ENCODE measurements at places on chromosomes 11 and 22.

DNA sequence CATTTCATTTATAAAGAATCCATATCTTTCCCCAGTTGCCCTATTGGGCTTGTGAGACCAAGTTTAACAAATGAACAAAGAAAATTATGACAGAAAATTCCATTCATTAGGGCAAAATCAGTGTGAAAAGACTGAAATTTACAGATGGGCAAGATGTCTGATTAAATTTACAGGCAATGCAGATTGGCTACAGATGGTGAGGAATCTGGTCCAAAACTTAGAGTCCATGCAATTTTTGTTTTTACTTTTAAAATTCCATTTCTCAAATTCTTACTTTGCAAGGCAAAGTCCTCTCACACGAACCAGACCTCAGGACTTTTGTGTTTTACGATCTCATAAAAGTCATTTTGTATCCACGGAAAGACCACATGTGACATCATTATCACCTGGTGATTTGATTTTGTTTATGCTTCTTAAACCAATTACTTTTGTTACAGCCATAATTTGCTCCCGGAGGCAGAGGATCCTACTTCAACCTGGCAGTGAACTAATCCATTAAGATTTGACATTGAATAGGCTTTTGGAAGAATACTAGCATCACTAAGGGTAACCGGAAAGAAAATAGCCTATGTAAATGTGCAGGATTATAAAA lies 843.7 kb upstream of the CHORDC1 start:
- no peaks in the 10 kb centered on the region for H3K27me3 ChIP-seq
- H3K27ac ChIP-seq, result no peak overlapping the region
- H3K36me3 ChIP-seq, result no peaks in the 10 kb centered on the region
- H3K4me3 ChIP-seq, result no peak overlapping the region
- H3K4me1 ChIP-seq, result no peaks in the 10 kb centered on the region

- no peak overlapping the region for H3K4me3 ChIP-seq
- no peak overlapping the region for H3K27ac ChIP-seq
- H3K36me3 ChIP-seq, result no peaks in the 10 kb centered on the region
- DNase-seq, result no peak
- H3K27me3 ChIP-seq, result no peaks in the 10 kb centered on the region
- no peaks in the 10 kb centered on the region for H3K4me1 ChIP-seq
Measured at GRCh38 chr22:42430528-42431125, 1.6 kb downstream of the NFAM1 start.

GRCh38 chr22:33519974-33520903 lies 400.0 kb downstream of the LARGE1 start:
- no peaks in the 10 kb centered on the region for H3K36me3 ChIP-seq
- DNase-seq, result no peak
- no peak overlapping the region for H3K4me3 ChIP-seq
- H3K27ac ChIP-seq, result no peak overlapping the region
- no peaks in the 10 kb centered on the region for H3K27me3 ChIP-seq

GRCh38 chr22:27101288-27101687 lies 443.9 kb downstream of the MIAT start:
- no peak overlapping the region for H3K27ac ChIP-seq
- no peak overlapping the region for H3K4me3 ChIP-seq
- no peak for DNase-seq
- no peaks in the 10 kb centered on the region for H3K36me3 ChIP-seq
- H3K4me1 ChIP-seq, result peaks cover 9% of the 10 kb centered on the region

DNA sequence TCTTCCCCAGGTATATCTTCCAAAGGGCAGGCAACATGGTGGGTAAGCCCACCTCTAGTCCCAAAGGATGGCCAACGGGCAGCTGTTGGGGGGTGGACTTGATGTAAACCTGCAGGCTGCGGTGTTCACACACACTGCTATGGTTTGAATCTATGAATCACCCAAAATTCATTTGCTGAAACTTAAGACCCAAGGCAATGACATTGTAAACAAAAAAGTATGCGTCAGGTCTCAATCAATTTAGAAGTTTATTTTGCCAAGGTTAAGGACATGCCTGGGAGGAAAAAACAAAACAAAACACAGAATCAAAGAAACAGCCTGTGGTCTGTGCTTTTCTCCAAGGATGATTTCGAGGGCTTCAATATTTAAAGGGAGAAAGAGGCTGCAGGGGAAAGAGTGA lies 18.3 kb downstream of the RCN1 start:
- 0 out of 2 replicates have a peak, but pooled peaks cover 5% of the 10 kb centered on the region for H3K36me3 ChIP-seq
- no peak overlapping the region for H3K4me3 ChIP-seq
- no peaks in the 10 kb centered on the region for H3K27me3 ChIP-seq
- no peak for DNase-seq

GRCh38 chr11:96707273-96707672 lies 317.5 kb downstream of the JRKL start:
- H3K27ac ChIP-seq, result no peak overlapping the region
- DNase-seq, result no peak
- no peaks in the 10 kb centered on the region for H3K36me3 ChIP-seq
- no peak overlapping the region for H3K4me3 ChIP-seq
- H3K27me3 ChIP-seq, result no peaks in the 10 kb centered on the region
- no peaks in the 10 kb centered on the region for H3K4me1 ChIP-seq

GRCh38 chr11:8719721-8720120 lies 37.1 kb downstream of the RPL27A start:
- DNase-seq, result no peak
- 0 out of 2 replicates have a peak, but pooled peaks cover 2% of the 10 kb centered on the region for H3K36me3 ChIP-seq
- H3K27ac ChIP-seq, result no peak overlapping the region
- no peak overlapping the region for H3K4me3 ChIP-seq

GRCh38 chr11:74085542-74085892 lies 76.6 kb upstream of the UCP3 start:
- no peaks in the 10 kb centered on the region for H3K27me3 ChIP-seq
- peaks cover 8% of the 10 kb centered on the region for H3K36me3 ChIP-seq

DNA sequence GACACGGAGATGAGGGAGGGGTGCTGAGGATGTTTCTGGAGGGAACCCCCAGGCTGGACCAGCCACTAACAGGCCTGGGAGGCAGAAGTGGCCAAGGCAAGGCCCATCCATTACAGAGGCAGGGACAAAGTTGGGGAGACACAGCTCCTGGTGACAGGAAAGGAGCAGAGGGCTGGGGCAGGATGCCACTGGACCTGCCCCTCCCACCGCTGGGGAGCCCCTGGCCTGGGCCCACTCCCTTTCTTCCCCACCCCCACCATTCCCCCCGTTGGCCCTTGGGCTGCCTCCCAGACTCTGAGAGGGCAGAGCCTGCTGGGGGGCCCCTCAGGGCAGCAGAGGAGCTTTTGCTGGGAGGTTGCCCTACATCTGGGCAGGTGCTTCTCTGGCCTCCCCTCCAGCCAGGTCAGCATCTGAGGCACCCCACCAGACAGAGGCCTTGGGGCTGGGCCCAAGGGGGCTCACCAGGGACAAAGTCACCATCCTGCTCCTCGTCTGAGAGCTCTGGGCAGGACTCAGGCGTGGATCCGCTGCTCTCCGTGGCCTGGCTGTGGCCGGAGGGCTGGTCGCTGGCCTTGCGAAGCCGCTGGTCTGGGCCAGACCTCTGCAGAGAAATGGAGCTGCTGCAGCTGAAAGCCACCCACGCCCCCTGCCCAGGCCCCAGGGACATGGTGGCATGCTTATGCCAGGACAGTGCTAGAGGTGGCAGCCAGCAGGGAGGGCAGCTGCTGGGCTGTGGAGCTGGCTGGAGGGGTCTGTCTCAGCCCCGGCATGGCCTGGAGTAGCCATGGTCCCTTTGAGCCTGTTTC lies 33.1 kb upstream of the CARS1 start:
- no peaks in the 10 kb centered on the region for H3K36me3 ChIP-seq
- H3K27me3 ChIP-seq, result no peaks in the 10 kb centered on the region
- H3K4me1 ChIP-seq, result peaks cover 10% of the 10 kb centered on the region
- no peak for DNase-seq

GRCh38 chr11:86398106-86398505 lies 23.4 kb downstream of the CCDC81 start:
- H3K27ac ChIP-seq, result no peak overlapping the region
- no peaks in the 10 kb centered on the region for H3K27me3 ChIP-seq
- H3K36me3 ChIP-seq, result no peaks in the 10 kb centered on the region

DNA sequence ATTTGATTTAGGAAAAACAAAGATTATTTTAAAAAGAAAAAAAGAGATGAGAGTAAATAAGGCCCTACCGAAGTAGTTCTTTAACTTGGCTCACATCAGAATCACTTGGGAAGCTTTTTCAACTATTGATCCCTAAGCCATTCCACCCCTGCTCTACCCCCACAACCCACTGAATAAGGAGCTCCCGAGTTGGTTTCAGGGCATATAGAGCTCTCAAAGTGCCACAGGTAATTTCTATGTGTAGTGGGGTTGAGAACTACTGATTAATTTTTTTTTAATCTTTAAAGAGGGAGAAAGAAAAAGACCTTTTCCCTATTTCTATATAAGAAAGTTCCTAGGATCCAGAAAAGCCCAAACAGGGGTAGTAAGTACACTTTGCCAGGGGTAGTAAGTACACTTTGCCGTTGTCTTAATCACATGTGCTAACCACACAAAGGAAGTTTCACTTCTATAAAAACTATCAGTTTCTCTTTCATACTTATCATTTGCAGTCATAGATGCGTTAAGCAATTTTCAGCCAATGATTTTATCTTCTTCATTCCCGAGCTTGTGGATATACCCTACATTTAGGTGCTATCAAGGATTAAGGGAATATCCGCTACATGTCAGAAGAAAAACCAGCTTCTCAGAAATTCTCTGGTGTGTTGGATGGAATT lies 108.4 kb upstream of the ZC3H12C start:
- no peak overlapping the region for H3K4me3 ChIP-seq
- no peaks in the 10 kb centered on the region for H3K27me3 ChIP-seq
- no peak overlapping the region for H3K27ac ChIP-seq
- no peaks in the 10 kb centered on the region for H3K36me3 ChIP-seq
- no peak for DNase-seq

- no peak overlapping the region for H3K4me3 ChIP-seq
- H3K27ac ChIP-seq, result no peak overlapping the region
- DNase-seq, result no peak
- no peaks in the 10 kb centered on the region for H3K4me1 ChIP-seq
- no peaks in the 10 kb centered on the region for H3K36me3 ChIP-seq
- H3K27me3 ChIP-seq, result no peaks in the 10 kb centered on the region
Measured at GRCh38 chr22:40484906-40485669, 114.7 kb downstream of the SGSM3 start.

DNA sequence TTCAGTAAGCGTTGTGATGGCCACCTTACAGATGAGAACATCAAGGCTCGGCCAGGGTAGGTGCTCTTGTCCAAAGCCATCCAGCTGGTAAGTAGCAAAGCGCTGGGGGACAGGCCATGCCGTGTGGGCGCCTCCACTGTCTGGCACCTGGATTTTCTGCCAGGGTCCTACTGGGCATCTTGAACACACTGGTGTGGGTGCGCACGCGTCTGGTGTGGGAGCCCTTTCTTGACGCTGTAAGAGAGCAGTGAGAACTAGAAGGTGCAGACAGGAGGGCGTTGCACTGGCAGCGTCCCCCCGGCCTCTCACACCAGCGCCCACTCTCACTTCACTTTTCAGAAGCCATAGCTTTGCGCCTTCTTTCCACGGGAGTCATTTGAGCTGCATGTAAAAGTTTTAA lies 296.6 kb downstream of the TBC1D22A start:
- H3K4me1 ChIP-seq, result no peaks in the 10 kb centered on the region
- H3K36me3 ChIP-seq, result no peaks in the 10 kb centered on the region
- no peak overlapping the region for H3K4me3 ChIP-seq

GRCh38 chr22:26428515-26429457 lies at the start of gene ASPHD2:
TSS of gene ASPHD2 (plus strand) at chr22:26429260. CDS start at chr22:26433616, 4,356 bp downstream.
- DNase-seq, result no peak
- H3K4me1 ChIP-seq, result 0 out of 2 replicates have a peak, but pooled peaks cover 2% of the 10 kb centered on the region
- H3K36me3 ChIP-seq, result peaks cover 4% of the 10 kb centered on the region
- no peak within 1 kb of the TSS for H3K27ac ChIP-seq
- H3K4me3 ChIP-seq, result peak within 1 kb of the TSS; percentile 65
- H3K27me3 ChIP-seq, result no peaks in the 10 kb centered on the region

- no peaks in the 10 kb centered on the region for H3K36me3 ChIP-seq
- H3K27ac ChIP-seq, result no peak overlapping the region
- H3K4me3 ChIP-seq, result no peak overlapping the region
- H3K27me3 ChIP-seq, result no peaks in the 10 kb centered on the region
- H3K4me1 ChIP-seq, result no peaks in the 10 kb centered on the region
Measured at GRCh38 chr11:75516886-75517285, 8.9 kb downstream of the GDPD5 start.

DNA sequence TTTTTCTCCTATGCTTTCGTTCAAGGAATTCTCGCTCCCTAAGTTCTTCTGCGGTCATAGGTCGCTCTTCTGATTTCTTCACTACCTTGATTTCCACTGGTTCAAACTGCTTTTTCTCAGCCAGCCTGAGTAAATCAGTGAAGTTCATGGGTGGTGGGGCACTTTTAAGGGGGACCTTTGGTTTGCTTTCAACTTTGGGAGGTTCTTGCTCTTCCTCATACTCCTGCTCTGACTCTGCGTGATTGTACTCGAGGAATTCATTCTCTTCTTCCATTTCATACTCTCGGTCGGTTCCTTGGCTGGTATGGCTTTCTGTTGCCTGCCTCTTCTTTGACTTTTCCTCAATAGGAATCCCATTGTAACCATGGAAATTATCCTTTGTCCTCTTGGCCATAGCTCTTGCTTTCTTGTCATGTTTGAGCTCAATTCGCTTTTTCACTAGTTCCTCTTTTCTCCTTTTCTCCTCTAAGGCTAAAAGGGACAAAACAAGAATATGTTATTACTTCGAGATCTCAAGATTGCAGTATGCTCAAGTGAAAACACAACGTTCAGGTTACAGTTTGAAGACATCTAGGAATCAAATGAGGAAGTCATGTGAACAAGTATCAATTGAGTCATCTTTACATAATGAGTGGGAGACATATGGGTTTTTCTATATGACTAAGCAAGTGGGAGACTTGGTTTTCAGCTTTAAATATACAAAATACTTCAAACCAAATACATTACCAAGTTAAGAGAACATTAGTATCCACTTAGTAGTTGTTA lies 16.2 kb downstream of the MISFA start:
- H3K27me3 ChIP-seq, result no peaks in the 10 kb centered on the region
- H3K4me1 ChIP-seq, result no peaks in the 10 kb centered on the region
- peaks cover 6% of the 10 kb centered on the region for H3K36me3 ChIP-seq
- DNase-seq, result no peak
- H3K27ac ChIP-seq, result no peak overlapping the region
- no peak overlapping the region for H3K4me3 ChIP-seq

- H3K36me3 ChIP-seq, result no peaks in the 10 kb centered on the region
- no peak overlapping the region for H3K27ac ChIP-seq
- DNase-seq, result no peak
- H3K27me3 ChIP-seq, result no peaks in the 10 kb centered on the region
- no peak overlapping the region for H3K4me3 ChIP-seq
Measured at GRCh38 chr11:8561461-8561860, 32.6 kb downstream of the STK33 start.

DNA sequence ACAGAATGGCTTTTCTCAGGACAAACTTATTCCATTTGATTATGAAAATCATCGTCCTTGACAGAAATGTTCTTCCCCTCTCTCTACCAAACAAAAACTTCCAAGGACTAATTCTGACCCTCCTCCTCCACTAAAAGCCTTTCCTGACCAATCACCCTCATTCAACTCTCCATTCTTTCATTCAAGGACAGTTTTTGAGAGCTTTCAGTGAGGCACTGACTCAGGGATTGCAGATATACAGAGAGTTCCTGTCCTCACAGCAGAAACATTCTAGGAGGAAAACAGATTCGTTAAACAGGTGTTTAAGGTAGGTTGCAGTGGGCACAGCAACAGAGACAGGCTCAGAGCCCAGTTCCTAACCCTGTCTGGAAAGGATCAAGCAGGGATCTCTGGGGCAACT lies 41.5 kb downstream of the OR4D9 start:
- DNase-seq, result no peak
- H3K4me3 ChIP-seq, result no peak overlapping the region
- no peak overlapping the region for H3K27ac ChIP-seq
- no peaks in the 10 kb centered on the region for H3K36me3 ChIP-seq
- no peaks in the 10 kb centered on the region for H3K4me1 ChIP-seq

GRCh38 chr22:32413719-32414118 lies 1.7 kb upstream of the RTCB start:
- H3K27ac ChIP-seq, result no peak overlapping the region
- no peak overlapping the region for H3K4me3 ChIP-seq
- no peaks in the 10 kb centered on the region for H3K36me3 ChIP-seq
- 0 out of 2 replicates have a peak, but pooled peaks cover 2% of the 10 kb centered on the region for H3K4me1 ChIP-seq
- no peaks in the 10 kb centered on the region for H3K27me3 ChIP-seq
- DNase-seq, result no peak

Measured in iPS DF 6.9 (cell line).